ENCODE measurements at places on chromosomes 4 and X.

GRCh38 chr4:7055111-7055989 lies 12.2 kb downstream of the TADA2B start:
- no peak for DNase-seq

GRCh38 chr4:115433491-115433890 lies 320.1 kb upstream of the NDST4 start:
- DNase-seq: no peak

DNA sequence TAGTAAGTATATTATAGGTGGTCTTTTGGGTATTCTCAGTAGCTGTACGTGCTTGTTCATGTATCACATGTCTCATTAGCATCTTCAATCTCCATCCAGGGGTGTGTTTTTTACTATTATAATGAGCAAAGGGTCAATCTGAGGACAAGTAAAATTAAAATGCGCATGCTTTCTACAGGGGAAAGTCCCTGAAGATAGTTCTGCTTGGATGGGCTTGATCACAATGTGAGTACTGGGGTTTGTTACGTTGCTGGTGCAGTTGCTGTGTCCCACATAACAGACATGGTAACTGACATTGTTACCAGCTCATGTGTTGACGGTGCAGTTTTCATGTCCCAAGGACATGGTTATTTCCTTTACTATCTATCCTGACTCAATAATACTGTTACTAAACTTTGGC lies 65.9 kb downstream of the UCHL1 start:
- DNase-seq: no peak

GRCh38 chrX:11462648-11463047 lies 169.4 kb downstream of the AMELX start:
- no peak for DNase-seq

GRCh38 chr4:57044279-57044678 lies 65.6 kb downstream of the POLR2B start:
- DNase-seq: no peak

- DNase-seq: no peak
Measured at GRCh38 chr4:152038238-152038637, 277.4 kb upstream of the GATB start.

GRCh38 chr4:188971125-188971524 lies 831.9 kb downstream of the TRIML1 start:
- no peak for DNase-seq

GRCh38 chr4:138612428-138612827 lies 370.3 kb upstream of the SLC7A11 start:
- no peak for DNase-seq

DNA sequence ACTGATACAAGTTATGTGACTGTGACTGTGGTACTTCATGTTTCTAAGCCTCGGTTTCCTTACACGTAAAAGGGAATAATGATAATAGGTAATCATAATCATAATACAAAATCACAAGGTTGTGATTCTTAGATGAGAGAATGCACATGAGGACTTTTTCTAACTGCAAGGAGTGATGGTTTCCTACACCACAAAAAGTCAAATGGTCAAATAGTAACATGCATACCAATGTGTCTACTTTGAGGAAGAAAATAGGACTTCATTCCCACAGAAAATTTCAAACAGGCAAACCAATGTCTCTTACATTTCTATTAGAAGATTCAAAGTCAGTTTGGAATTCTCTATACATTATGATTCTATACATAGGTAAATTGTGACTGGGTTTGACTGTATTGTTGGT lies 368.7 kb upstream of the FTHL17 start:
- DNase-seq: no peak

DNA sequence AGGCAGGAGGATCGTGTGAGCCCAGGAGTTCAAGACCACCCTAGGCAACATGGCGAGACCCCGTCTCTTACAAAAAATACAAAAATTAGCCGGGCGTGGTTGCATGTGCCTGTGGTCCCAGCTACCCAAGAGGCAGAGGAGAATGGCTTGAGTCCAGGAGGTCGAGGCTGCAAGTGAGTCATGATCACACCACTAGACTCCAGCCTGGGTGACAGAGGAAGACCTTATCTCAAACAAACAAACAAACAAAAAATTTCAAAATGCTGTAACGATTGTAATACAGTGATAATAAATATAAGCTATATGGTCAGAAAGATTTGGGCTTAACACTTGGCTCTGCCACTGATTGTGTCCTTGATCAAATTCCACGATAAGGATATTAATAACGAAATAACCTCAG lies 24.2 kb downstream of the SLC25A4 start:
- no peak for DNase-seq

DNA sequence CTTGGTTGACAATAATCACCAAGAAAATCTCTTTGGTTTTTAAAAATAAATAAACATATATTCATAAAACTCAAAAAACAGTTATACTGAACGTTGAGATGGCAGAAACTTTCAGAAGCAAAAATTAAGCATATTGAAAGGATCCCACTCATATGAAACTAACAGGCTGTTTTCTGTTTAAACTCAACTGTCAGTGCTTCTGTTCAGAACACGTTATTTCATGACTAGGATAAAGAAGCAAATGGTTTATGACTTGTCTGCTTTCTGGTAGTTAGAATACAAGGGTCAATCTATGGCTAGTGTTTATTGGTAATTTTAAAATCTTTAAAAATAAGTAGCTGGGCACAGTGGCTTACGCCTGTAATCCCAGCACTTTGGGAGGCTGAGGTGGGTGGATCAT lies 4.1 kb downstream of the GPR82 start:
- DNase-seq: no peak

- DNase-seq: no peak
Measured at GRCh38 chr4:83830138-83830888, 294.4 kb downstream of the GPAT3 start.

GRCh38 chr4:47031011-47031678 lies at the start of gene GABRB1:
Gene GABRB1, plus strand, starts transcription at chr4:47031567.
- peak; percentile 52 for DNase-seq

DNA sequence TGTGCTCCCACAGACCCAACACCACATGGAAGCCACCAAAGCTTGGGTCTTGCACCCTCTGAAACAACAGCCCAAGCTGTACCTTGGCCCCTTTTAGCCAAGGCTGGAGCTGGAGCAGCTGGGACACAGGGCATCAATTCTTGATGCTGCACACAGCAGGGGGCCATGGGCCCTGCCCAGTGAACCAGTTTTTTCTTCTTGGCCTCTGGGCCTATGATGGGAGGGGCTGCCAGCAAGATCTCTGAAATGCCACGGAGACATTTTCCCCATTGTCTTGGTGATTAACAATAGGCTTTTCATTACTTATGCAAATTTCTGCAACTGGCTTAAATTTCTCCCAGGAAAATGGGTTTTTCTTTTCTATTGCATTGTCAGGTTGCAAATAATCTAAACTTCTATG lies 49.0 kb downstream of the SPANXA2 start:
- DNase-seq: no peak

GRCh38 chr4:138981930-138982390 lies 33.6 kb upstream of the NOCT start:
- DNase-seq: no peak

DNA sequence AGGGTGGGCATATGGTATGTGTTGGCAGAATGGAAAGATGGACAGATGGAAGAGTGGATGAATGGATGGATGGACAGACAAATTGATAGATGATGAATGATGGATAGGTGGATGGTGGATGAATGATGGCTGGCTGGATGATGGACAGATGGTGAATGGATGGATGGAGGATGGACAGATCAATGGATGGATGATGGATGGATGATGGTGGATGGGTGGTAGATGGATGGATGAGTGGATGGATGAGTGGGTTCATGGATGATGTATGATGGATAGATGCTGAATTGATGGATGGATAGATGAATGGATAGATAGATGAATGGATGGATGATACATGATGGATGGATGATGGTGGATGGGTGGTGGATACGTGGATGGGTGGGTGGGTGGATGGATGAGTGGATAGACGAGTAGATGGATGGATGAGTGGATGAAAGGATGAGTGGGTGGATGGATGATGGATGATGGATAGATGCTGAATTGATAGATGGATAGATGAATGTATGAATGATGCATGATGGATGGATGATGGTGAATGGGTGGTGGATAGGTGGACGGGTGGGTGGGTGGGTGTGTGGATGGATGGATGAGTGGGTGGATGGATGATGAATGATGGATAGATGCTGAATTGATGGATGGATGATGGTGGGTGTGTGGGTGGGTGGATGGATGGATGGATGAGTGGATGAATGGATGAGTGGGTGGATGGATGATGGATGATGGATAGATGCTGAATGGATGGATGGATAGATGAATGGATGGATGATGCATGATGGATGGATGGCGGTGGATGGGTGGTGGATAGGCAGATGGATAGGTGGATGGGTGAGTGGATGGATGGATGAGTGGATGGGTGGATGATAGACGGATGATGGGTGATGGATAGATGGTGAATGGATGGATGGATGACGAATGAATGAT lies 249.6 kb downstream of the AFAP1 start:
- no peak for DNase-seq

- DNase-seq: no peak
Measured at GRCh38 chr4:68272380-68272779, 26.9 kb upstream of the TMPRSS11B start.

- no peak for DNase-seq
Measured at GRCh38 chrX:1676866-1677265, 62.0 kb downstream of the ASMT start.

GRCh38 chr4:128715616-128716015 lies 93.9 kb upstream of the JADE1 start:
- DNase-seq: no peak

GRCh38 chr4:17094159-17094875 lies 195.9 kb upstream of the LDB2 start:
- DNase-seq: no peak

DNA sequence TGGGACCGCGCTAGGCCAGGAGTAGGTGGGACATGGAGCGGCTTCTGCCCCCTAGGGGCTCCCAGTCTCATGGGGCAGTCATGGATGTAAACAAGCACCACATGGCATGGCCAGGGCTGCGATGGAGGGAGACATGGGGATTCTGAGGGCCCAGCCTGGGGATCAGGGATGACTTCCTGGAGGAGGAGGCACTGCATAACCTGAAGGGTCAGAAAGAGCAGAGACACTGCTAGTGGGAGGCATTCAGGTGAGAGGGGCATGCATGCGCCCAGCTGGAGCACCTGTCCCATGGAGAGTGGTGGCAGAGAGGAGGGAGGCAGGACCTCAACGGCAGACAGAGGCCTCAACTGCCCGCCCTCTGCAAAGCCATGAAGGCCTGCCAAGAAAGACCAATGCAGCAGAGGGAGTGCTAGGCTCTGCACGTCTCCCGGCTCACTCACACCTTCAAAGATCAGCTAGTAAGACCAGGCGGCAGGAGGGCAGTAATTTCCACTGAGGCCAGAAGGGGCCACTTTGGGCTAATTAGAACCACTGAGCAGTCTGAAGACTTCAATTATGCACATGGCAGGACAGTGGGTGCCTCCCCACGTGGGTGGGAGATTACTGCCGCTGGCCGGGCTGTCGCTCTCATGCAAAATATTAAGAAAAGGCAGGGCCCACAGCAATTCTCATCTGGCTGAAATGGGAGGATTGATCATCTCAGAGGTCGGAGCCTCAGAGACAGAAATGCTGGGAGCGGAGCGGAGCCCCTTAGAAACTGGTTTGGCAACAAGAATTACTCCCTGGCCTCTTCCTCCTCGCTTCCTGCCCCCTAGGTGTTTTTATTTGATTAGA lies 69.6 kb downstream of the PPP2R2C start:
- no peak for DNase-seq

DNA sequence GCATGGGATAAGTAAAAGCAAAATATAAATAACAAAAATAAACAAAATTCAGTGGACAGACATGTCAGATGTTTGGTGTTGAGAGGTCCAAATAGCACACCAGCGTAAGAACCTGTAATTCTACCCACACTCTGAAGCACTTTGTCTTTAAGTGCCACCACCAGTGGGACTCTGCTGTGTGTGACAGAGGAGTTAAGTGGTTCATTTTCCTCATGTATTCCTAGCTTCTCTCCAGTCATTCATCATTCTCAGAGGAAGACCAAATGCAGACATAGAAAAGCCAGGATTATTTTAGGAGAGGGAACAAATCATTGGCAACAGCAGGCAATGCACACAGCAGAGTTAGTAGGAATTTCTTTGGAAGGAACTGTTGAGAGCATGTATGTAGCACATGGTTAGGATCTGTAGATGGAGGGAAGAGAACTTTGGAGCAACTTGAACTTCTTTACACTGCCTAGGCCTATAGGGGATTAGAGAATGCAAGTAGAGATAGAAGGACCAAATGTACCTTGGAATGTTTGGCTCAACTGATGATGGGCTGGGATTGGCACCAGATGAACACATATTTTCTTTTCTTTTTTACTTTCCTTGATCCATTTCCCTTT lies 43.0 kb upstream of the ARHGAP24 start:
- DNase-seq: no peak

- DNase-seq: no peak
Measured at GRCh38 chrX:23930894-23931604, 23.2 kb downstream of the CXorf58 start.

- no peak for DNase-seq
Measured at GRCh38 chr4:95091272-95091671, 333.5 kb downstream of the BMPR1B start.

- no peak for DNase-seq
Measured at GRCh38 chr4:184384810-184385557, 89.4 kb downstream of the IRF2 start.

GRCh38 chr4:120318196-120318846 lies 251.7 kb upstream of the MAD2L1 start:
- DNase-seq: no peak

- no peak for DNase-seq
Measured at GRCh38 chr4:155766622-155767021, 7.8 kb downstream of the GUCY1B1 start.

DNA sequence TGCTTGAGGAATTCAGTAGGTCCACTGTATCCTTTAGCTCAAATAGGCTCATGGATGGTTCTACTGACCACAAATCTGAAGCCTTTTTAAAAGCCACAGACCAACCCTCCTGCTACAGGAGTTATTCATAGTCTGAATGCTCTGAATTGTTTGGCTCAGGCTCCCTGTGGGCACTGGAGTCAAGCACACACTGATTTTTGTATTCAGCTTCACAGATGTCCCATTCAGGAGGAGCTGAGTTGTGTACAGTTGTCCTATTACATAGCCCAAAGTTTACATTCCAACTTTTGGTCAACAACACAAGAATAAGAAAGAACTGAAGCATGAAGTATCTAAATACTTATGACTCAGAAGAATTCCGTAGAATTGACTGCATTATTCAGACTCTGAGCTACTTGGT lies 243.9 kb downstream of the UNC5C start:
- DNase-seq: no peak

- no peak for DNase-seq
Measured at GRCh38 chr4:95674521-95674981, 125.8 kb upstream of the UNC5C start.

DNA sequence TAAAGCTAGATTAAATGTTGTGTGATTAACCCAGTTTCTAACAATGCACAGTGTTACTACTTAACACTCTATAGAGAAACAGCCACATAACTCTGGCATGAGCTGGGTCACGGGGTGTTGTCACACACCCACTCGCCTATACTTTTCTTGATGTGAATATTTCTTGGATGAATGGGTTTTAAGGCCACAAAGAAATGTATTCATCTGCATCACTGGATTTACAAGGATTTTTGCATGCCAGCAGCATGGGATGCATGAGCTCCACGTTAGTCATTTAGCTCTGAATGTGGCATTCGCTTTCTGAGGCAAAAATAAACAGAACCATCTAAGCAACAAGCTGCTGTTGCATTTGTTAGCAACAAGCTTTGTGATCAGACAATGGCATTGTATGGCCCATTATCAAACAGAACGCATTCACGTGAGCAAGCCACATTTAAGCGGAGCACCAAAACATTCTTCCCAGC lies 89.7 kb downstream of the LRP2BP start:
- DNase-seq: peak; percentile 41
